ENCODE measurements at places on chromosomes 7 and 10.

DNA sequence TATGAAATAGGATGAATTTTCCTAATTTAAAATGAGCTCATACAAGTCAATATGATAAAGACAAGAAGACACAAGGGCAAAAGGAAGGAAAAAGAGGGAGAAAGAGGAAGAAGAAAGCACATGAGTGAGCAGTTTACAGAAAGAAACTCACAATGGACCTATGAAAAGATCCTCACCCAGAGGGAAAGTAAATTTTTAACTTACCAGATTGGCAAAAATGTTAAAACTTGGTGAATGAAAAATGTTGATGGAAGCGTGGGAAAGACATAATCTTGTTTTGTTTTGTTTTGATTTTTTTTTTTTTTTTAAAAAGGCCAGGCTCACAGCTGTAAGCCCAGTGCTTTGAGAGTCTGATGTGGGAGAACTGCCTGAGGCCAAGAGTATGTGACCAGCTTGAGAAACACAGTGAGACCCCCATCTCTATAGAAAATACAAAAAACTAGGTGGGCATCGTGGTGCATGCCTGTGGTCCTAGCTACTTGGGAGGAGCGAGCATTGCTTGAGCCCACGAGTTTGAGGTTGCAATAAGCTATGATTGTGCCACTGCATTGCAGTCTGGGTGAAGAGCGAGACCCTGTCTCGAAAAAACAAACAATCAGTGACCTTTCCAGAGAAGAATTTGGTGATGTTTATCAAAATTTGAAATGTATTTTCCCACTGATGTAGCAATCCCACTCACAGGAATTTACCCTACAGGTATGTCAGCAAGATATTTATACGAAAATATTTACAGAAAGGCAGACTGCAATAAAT is 152.9 kb upstream of the ASAH2 start:
- no peak for DNase-seq

GRCh38 chr7:102439963-102440795 is 6.8 kb downstream of the ORAI2 start:
- DNase-seq = no peak

DNA sequence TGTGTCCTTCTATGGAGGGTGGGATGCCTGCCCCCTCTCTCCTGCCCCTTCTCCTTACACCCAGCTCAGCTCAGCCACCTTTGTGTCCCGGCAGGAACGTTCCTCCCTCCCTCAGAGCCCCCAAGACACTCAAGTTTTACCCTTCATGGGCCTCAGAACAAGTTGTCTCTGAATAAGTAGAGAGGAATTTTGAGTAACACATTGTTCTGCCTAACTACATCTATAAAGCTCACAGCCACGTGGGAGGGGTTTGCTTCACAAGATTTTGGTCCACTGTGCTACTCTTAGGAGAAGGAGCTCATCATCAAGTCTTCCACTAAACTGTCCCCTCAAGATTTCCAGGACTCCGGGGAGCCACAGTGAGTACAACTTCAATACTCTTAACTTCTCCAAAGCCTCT is 51.6 kb upstream of the ZNF32 start:
- no peak for DNase-seq

- no peak for DNase-seq
Observed at GRCh38 chr10:78605800-78606350, 462.9 kb upstream of the ZMIZ1 start.

GRCh38 chr10:93554760-93555432 is 11.6 kb upstream of the FFAR4 start:
- peak; percentile 55 for DNase-seq

DNA sequence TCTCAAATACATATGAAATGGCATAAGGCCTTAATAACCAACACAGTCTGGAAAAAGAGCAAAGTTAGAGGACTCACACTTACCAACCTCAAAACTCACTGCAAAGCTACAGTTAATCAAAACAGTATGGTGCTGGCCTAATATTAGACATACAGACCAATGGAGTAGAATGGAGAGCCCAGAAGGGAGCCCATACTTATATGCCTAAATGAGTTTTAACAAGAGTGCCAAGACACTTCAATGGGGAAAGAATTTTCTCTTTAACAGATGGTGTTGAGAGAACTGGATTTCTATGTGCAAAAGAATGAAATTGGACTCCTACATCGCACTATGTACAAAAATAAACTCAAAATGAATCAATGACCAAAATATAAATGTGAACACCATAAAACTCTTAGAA is 522.6 kb downstream of the AUTS2 start:
- no peak for DNase-seq

DNA sequence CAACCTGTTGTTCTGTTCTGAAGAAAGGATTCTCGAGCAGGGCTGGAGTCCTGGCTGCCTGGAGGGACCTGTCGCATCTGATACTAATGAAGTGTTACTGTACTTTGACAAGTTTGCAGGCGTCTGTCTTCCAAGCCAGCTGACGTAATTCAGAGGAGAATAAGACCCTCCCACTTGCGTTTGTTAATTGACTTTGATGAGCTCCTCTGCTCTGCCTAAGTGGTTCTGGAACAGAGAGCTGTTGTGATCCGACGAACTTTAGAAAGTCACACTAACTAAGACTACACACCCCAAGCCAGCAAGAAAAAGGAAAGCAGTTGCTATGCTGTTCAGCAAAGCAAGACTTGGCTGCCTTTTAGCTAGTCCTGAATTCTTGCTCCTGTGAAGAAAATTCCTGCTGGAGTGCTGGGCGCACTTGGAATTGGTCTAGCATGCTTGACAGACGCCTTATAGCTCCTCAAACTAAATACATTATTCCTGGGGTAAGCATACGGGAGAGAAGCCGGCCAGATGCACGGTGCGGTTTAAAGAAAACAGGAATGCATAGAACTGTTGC is 200.3 kb downstream of the CACNB2 start:
- no peak for DNase-seq

DNA sequence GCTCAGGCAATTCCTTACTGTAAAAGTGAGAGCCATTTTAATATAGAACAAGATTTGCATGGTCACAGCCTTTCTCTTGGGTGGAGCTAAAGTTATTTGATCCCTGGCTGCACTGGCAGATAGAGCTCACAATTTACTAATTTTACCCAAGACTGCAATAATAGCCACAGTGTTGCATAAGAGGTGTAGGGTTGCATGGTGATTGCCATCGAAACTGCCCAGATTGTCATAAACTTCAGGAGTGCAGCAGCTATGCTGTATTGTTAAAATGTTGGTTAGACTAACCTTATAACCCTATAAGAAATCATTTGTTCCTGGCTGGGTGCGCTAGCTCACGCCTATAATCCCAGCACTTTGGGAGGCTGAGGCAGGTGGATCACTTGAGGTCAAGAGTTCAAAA is 50.0 kb downstream of the VCL start:
- DNase-seq = no peak

- no peak for DNase-seq
Observed at GRCh38 chr10:92419740-92420545, 129.0 kb downstream of the MARCHF5 start.
